IMR-90 (cell line): ENCODE measurements at places on chromosomes 3 and 15.

- peak; percentile 74 for DNase-seq
These were observed 6.0 kb downstream of the MUC13 start for GRCh38 chr3:124928333-124929202.

GRCh38 chr15:65275728-65276126 is 11.0 kb downstream of the PARP16 start:
- peak; percentile 70 for DNase-seq

DNA sequence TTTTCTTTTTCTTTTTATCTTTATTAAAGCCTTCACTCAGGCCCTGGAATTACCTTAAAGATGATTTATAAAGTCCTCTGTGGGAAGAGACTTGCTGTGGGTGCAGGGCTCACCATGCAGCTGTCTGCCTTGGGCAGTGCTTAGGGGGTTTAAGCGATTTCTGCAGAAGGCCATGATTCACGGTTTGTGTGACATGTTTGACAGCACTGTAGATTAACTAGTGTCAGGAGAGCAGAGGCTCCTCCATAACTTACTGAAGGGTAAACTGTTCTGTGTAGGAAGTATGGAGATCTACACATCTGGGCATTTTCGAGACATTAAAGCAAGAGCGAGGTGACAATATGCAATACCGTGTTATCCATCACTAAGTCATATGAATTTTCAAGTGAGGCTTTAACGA is 137.7 kb downstream of the LRIG1 start:
- DNase-seq, result peak; percentile 22

GRCh38 chr15:80640531-80641121 is 54.5 kb upstream of the ABHD17C start:
- no peak for DNase-seq

GRCh38 chr3:177262396-177262795 is 65.1 kb upstream of the TBL1XR1 start:
- peak; percentile 40 for DNase-seq

DNA sequence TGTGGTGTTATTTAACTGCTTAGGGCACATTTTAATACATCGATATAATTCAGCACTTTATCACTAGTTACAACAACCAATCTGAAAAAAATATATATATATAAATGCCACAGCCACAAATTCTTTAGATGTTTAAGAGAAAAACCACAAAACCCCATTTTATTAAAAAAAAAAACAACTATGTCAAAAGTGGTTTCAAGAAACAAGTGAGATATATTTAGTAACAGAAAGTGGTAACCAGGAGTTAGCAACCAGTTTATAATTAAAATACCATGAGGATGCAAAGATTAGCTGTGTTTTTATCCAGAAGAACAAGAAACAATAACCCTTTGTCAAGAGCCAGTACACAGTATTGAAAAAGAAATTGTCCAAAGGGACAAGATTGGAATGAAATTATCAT is 14.8 kb upstream of the DIPK2A start:
- DNase-seq, result no peak

- DNase-seq, result peak; percentile 46
These were observed 5.0 kb downstream of the FAM219B start for GRCh38 chr15:74901612-74902063.

- DNase-seq, result peak; percentile 90
These were observed 68.2 kb downstream of the CD200R1L start for GRCh38 chr3:112778353-112778948.

GRCh38 chr15:40240619-40241221 is 1.9 kb downstream of the PAK6 start:
- DNase-seq, result no peak

GRCh38 chr15:39392469-39393047 is 188.3 kb upstream of the THBS1 start:
- no peak for DNase-seq

DNA sequence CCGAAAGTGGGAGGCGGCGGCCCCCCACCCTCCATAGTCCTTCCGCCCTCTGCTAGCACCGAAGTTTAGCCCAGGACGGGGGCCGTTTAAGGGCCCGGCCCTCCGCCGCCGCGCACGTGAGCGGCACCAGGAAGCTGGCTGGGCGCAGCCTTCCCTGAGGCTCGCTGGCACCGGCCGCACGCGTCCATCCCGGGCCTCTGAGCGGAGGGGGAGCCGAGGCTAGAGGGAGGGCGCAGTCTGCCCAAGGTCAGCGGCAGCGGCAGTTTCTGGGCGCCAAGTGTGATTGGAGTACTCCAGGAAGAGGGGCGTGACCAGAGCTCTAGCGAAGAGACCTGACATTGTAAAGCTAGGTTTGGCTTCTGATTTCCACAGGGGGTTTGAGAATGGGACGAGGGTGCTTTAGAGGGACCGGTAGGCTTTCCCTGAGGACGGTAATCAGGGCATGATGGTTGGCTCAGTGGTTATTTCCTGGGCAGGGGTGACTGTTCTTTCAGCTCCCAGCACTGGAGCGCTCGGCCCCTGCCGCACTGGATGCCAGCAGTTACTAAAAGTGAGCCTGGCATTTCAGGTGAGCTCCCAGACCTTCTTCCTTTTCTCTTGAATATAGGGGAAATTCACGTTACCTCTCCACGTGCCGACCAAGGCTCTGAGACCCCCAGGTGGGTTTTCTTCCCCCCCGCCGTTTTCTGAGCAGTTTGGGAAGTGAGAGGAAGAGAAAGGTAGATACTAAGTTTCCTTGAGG is 853 bp downstream of the TEX264 start:
- DNase-seq, result peak; percentile 41

DNA sequence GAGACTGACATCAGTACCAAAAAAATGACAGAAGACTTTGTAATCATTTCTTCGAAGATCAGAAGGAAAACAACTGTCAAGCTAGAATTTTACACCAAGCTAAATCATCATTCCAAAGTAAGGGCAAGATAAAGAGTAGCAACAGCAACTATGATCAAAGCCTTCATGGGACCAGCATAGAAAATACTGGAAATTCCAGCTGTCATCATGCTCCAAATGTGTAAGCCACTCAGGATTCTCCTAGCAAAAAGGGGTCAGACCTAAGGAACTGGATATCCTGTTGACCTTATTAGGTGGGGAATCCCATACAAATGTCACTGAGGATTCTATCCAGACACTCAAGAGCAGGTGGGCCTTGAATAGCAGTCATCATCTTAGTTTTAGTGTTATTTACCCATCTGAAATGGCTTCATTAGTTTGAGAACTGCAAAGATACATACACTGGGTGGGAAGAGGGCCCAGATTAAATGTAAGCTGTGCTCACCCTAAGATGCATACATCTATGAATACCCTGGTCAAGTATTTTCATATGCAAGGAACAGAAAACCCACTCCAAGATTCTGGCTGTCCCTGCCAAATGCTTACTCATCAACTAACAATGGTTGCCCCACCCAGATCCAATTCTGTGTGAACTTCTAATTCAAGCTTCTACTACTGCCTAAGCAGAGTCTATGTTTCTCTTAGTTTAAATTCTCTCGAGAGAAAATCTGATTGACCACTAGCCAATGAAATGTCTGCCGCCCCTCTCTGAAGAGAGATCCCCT is 33.5 kb downstream of the CLDN18 start:
- DNase-seq, result peak; percentile 93
